Regular cardiac myocyte (primary cell): ENCODE measurements at places on chromosomes 6 and 20. TPM values are rescaled to one million over a fixed set of nuclear protein-coding genes. Genes with fewer than 3 reads are reported as not detected.

Gene SLC17A2
- total RNA-seq: not detected in 2 replicates

Gene NUDT3
- total RNA-seq: 11.7 and 12.7 TPM in 2 replicates

Gene SIM1
- under 0.01 and 1.9 TPM in 2 replicates for total RNA-seq

Gene GPR63
- total RNA-seq: 0.28 and 0.38 TPM in 2 replicates

Gene SOX18
- total RNA-seq: under 0.01 and 0.19 TPM in 2 replicates

Gene ARMH2
- not detected in 2 replicates for total RNA-seq

Gene ID4
- 14.1 and 27.0 TPM in 2 replicates for total RNA-seq

Gene PRSS16
- 0.19 and 0.28 TPM in 2 replicates for total RNA-seq

Gene CST7
- not detected in 2 replicates for total RNA-seq

Gene MUC21
- not detected in 2 replicates for total RNA-seq

Gene VNN1
- total RNA-seq: under 0.01 TPM in 1 of 2 replicates, not detected in the other

Gene TPD52L1
- total RNA-seq: 7.5 and 21.7 TPM in 2 replicates

Gene PTGIS
- 39.9 and 191 TPM in 2 replicates for total RNA-seq

Gene ASIP
- total RNA-seq: not detected in 2 replicates

Gene PPIL6
- 1.9 and 6.5 TPM in 2 replicates for total RNA-seq

Gene ZNF165
- 0.38 and 0.56 TPM in 2 replicates for total RNA-seq

Gene SLC22A16
- total RNA-seq: under 0.01 TPM in 1 of 2 replicates, not detected in the other

Gene HCK
- not detected in 2 replicates for total RNA-seq

Gene TRIM40
- total RNA-seq: not detected in 2 replicates

Gene OR2H1
- not detected in 2 replicates for total RNA-seq

Gene JPH2
- 0.96 and 2.5 TPM in 2 replicates for total RNA-seq

Gene SCRT2
- total RNA-seq: not detected in 2 replicates

Gene CTSZ
- total RNA-seq: 144 and 156 TPM in 2 replicates

Gene GJA10
- total RNA-seq: not detected in 2 replicates

Gene NKX2-2
- not detected in 2 replicates for total RNA-seq

Gene PRR18
- total RNA-seq: not detected in 2 replicates

Gene ADGRF1
- total RNA-seq: under 0.01 TPM in 1 of 2 replicates, not detected in the other

Gene DAAM2
- total RNA-seq: 36.9 and 37.4 TPM in 2 replicates

Gene THBS2
- total RNA-seq: 629 and 1,580 TPM in 2 replicates

Gene STMND1
- not detected in 2 replicates for total RNA-seq
